ENCODE measurements at places on chromosomes 13 and 19. TPM values are rescaled to one million over a fixed set of nuclear protein-coding genes. Genes with fewer than 3 reads are reported as not detected.

DNA sequence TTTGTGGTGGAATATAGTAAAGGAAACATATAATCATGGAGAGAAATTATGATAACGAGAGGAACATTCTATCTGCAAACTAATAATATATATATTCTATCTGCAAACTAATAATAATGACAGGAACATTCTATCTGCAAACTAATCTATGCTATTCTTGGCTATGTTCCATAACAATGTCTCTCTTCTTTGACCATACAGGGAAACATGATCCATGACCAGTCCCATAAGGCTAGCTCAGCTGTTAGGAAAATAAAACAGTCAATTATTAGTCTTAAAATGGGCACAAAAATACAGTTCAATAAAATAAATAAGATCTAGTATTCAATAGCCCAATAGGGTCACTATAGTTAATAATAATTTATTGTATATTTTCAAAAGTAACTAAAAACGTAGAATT lies 707.8 kb upstream of the PCDH20 start:
- no peak for DNase-seq

The NDUFB7 gene
- 38.0 TPM for total RNA-seq

- no peak for DNase-seq
These were observed 44.3 kb downstream of the RAP2A start for GRCh38 chr13:97478247-97478646.

DNA sequence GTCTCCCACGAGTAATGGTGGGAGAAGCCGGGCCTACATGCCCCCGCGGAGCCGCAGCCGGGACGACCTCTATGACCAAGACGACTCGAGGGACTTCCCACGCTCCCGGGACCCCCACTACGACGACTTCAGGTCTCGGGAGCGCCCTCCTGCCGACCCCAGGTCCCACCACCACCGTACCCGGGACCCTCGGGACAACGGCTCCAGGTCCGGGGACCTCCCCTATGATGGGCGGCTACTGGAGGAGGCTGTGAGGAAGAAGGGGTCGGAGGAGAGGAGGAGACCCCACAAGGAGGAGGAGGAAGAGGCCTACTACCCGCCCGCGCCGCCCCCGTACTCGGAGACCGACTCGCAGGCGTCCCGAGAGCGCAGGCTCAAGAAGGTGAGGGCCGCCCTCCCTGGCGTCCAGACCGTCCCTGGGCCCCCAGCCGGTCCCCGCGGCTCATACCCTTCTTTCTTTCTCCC lies 1.4 kb upstream of the USF2 start:
- peak; percentile 49 for DNase-seq

GRCh38 chr13:84705982-84706710 lies 823.9 kb upstream of the SLITRK1 start:
- no peak for DNase-seq

- DNase-seq = no peak
These were observed 120.6 kb upstream of the IRS2 start for GRCh38 chr13:109906976-109907375.

- peak; percentile 98 for DNase-seq
These were observed at the start of gene ZNF582 for GRCh38 chr19:56393119-56394012. TSS of gene ZNF582 (minus strand) at chr19:56393534. CDS start at chr19:56391752, 1,782 bp downstream.

Data from neural progenitor cell (in vitro differentiated cells).